Stimulated activated CD4-positive, alpha-beta T cell treated with anti-CD3 and anti-CD28 coated beads, Interleukin-4, amount 100 ng/mL, for 4 hours (primary cell): ENCODE measurements at places on chromosomes 6 and 20.

DNA sequence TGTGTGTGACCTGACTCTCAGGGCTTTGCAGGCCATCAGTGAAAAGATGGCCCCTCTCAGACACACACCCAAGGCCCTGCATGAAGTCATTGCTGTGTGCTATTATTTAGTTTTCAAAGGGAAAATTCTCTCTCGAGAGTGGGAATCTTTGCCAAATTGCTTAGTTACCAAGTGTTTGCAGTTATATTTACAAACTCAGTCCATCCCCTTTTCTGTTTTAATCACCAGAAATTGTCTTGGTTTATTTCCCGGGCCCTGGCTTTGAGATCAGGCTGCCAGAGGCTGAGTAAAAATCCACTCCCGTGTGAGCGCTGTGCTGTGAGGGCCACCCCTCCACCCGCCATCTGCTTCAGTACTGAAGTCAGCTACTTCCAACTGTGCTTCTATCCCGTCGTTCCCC lies 163.1 kb downstream of the SOD2 start:
- DNase-seq, result no peak

DNA sequence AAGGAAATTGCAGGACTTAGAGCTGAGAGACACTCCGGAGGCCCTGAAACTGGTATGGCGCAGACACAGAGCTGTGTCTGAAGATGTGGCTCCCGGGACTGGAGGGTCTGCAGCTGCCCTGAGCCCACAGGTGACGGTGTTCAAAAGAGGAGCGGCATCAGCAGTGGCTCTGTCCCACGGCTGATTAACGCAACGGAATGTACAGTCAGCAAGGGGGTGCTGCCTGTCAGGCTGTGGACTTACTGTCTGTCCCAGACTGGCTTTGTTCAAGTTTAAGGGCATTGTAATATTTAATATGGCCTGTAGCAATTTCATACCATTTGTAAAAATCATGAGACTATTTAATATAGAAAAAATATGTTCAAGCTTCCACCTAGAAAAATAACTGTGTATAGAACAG lies 228.0 kb upstream of the TAB2 start:
- DNase-seq, result no peak

- no peak for DNase-seq
Observed at GRCh38 chr6:24897186-24897585, 38.6 kb downstream of the RIPOR2 start.

DNA sequence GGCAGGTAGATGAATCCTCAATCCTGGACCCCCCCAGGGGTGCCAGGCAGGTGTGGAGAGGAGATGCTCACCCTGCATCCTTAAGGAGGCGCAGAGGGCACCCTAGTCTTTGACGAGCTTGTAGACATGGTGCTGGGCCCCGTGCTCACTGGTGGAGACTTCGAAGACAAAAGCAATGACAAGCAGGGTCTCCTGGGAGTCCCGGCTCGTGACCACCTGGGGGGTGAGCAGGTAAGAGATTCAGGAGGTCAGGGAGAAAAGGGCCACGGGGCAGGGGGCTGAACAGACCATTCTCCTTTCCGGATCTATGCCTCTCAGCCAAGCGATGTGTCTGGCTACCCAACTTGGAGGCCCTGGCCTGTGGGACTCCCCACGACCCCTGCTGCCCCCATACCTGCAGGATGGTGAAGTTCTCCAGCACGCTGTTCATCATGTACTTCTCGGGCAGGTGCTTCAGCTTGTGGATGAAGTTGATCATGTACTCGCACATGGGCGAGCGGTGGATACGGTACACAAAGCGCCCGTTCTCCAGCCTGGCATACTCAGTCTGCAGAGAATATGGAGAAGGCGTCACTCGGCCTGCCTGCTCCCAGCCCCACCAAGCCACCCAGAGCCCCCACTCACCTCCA lies 6.9 kb downstream of the RPL10A start:
- no peak for DNase-seq

DNA sequence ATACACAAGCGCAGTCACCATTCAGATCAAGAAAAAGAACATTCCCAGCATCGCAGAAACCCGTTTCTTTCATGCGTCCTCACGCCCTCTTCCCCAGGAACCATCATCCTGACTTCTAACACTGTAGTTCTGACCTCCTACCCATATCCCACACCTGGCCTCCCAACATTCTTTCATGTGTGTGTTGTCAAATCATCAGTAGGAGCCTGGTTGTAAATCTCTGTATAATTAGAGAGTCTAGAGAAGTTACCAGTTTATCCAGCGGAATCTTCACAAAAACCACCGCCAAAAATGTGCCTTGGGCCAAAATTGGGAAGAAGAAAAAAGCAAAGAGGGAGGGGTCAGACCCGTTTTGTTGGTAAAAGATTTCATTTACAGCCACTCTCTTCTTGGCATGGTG lies 91.6 kb downstream of the RTN4IP1 start:
- no peak for DNase-seq

GRCh38 chr20:53421343-53421742 lies 172.3 kb downstream of the ZNF217 start:
- no peak for DNase-seq

DNA sequence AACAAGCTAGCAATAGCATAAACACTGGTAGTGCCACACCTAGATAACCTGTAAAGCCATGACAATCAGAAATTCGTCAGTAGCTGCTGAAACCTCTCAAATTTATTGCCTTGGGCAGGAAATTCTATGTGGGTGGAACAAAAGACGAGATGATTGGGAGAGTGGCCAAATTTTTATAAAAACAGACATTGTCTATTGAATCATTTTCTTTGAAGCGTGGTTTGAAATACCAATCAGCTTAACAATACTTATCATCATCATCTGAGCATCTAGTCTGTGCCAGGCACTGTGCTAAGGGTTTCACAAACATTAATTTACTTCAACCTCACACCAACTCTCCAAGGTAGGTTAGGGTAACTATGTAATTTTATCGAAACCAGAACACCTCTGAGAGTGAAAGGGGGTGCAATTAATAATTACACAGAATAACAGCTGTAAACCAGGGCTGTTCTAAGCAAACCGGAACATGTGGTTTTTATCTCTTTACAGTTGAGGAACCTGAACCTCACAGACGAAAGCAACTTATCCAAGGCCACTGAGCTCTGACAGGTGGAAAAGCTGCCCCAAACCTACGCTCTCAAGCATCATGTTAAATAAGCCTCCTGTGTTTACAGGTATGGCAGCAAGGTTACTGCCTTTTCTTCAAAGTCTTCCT lies 43.4 kb downstream of the NHSL1 start:
- no peak for DNase-seq

DNA sequence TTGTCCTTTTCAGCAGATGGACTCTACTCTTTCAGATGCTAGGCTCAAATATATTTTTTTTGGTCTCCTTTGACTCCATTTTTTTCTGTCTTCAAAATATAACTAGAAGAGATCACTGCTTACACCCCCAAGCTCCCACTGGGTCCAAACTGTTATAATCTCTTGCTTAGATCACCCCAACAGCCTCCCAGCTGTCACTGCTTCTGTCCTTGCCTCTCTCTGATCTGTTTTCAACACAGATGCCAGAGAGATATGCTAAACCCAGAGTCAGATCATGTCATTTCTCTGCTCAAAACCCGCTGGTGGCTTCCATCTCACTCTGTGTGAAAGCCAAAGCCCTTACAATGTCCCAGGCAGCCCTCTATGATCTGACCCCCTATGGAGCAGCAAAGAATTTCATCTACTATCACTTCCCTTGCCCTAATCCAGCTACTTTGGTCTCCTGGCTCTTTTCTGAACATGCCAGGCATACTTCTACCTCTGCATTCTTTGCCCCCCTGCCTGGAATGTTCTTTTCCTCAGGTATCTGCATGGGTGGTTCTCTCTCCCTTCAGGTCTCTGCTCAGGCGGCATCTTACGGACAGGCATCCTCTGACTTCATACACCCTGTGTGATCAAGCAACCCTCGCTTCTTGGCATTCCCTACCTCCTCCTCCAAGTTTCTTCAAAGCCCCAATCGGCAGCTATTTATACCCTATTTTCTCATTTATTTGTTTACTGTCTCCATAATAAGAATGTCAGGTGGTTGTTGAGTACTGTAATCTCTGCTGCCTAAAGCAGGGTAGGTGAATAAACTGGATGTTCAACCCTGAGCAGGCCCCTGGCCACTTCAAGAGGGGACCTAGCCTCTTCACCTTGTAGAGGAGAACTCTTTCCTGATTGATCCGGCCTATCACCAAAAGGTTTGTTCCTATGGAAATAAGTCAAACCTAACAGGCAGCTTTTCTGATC lies 43.6 kb upstream of the SLC4A11 start:
- DNase-seq, result no peak

DNA sequence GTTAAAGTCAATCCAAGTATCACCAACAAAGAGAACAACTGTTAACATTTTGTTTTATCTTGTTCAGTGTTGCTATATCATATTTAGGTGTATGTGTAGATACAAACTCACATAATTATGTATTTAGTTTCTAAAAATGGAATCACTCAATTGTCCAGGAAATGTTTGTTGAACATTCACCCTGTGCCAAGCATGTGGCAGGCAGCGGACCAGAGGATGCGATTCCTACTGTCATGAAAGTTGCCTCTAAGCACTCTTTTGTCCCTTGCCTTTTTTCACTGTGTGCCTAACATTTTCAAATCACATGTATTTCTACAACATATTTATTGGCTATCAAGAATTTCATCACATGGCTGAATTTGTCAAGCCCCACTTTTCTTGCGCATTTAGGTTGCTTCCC lies 16.9 kb upstream of the TGM2 start:
- no peak for DNase-seq

DNA sequence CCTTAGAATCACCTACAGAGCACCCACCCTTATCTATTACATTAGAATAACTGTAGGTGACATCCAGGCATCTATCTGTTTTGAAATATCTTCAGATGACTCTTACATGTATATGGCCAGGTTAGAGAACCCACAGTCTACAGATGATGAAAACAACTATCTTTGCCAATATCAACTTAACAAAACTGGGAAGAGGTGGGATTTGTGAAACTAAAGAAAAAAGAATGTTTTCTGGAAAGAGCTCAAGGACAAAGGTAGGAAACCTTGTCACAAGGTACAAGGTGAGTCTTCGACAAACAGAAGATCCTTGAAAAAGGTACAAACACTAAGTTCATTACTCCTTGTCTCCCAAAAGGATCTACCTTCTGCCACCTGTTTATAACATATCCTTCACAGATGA lies 47.0 kb upstream of the DST start:
- DNase-seq, result no peak

- no peak for DNase-seq
Observed at GRCh38 chr6:43926634-43927531, 156.9 kb downstream of the VEGFA start.

DNA sequence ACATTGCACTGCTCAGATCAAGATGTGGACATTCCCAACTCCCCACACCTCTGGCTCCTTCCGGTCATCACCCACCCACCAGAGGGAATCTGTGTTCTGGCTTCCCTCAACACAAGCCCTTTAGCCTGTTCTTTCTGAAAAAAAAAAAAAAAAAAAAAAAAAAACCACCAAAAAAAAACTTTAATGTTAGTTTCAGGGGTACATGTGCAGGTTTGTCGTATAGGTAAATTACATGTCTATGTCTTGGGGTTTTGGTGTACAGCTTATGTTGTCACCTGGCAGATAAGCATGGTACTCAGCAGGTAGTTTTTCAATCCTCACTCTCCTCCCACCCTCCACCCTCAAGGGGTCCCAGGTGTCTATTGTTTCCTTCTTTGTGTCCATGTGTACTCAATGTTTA lies 135.8 kb upstream of the FOXA2 start:
- no peak for DNase-seq

- DNase-seq, result no peak
Observed at GRCh38 chr6:90611543-90612312, 24.9 kb upstream of the MAP3K7 start.

GRCh38 chr6:18308070-18308735 lies 43.9 kb upstream of the DEK start:
- no peak for DNase-seq

DNA sequence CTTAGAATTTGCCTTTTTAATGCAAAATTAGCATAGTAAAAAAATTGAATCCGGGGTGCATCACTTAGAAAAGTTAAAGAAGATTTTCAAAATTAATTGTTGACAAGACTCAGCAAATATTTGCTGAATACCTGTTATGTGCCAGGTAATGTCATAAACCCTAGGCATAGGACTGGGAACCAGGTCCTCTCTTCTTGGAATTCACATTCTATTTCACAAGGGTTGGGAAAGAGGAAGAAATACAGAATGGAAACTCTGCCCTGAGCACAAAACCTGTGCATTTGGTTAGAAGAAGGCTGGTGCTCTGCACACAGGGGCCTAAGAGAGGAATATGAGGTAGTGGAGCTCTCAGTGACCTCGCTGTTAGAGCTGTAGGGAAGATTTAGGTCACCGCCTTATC lies 573.8 kb upstream of the AGPAT4 start:
- no peak for DNase-seq

DNA sequence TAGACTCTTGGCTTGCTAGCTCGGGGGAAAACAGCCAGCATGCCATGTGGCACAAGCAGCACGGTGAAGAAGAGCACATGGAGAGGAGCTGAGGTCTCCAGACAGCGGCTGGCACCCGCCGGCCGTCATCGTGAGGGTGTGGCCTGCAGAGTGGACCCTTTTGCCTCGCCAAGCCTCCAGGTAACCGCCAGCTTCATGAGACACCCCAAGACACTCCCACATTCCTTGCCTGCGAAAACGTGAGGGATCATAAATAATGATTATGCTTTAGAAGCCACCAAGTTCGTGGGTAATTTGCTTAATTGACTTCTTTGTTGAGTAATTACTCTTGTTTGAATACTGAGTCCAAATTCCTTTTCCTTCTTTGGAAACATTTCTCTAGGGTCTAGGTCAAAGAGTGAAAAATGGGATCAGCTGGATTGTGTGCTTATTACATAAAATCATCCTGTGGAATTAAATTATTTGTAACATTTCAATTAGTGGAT lies 23.2 kb downstream of the FAM50B start:
- DNase-seq, result no peak

DNA sequence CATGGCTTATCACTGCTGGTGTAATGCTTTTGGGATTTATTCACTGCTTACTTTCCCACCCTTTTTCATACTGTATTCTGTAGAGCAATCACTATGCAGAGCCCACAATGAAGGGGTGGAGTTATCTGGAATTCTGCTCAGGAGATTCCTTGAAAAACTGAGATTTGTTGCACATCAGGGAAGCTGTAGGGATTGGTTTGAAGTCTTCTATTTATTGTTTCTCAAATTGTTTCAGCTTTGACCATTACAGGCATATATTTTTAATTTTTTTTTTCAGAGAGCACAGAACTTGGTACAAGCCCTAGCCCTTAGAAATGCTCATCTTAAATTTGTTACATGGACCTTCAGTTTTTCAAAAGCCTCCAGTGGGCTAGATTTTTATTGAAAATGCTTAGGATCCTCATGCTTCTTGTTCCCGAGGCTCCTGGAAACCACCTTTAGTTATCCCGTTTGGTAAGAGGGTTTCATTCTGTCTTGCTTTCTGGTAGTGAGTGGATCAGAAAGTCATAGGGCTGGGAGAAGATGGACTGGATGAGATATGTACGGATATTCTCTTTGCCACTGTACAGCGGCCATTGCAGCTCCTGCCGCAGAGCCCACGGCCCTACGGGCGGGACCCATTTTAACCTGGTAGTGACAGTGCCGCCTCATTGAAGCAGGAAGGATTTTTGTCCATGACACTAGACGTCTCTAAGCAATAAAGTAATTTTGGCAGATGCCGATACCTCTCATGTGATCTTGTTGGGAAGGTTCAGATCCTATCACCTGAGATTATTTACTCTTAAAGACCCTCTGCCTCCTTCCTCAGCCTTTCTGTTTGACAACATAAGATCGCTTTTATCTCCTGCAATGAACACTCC lies 45.3 kb upstream of the ZNF184 start:
- no peak for DNase-seq

- no peak for DNase-seq
Observed at GRCh38 chr6:23696992-23697391, 429.0 kb upstream of the NRSN1 start.

GRCh38 chr6:72974276-72974675 lies 251.0 kb downstream of the KHDC1L start:
- DNase-seq, result no peak
